ENCODE measurements at places on chromosomes 16 and 17.
A peak's percentile ranks its signal among the peaks of the same experiment; 100 is the strongest.

- DNase-seq, result no peak
Measured at GRCh38 chr16:57348327-57348726, 10.3 kb upstream of the CCL22 start.

DNA sequence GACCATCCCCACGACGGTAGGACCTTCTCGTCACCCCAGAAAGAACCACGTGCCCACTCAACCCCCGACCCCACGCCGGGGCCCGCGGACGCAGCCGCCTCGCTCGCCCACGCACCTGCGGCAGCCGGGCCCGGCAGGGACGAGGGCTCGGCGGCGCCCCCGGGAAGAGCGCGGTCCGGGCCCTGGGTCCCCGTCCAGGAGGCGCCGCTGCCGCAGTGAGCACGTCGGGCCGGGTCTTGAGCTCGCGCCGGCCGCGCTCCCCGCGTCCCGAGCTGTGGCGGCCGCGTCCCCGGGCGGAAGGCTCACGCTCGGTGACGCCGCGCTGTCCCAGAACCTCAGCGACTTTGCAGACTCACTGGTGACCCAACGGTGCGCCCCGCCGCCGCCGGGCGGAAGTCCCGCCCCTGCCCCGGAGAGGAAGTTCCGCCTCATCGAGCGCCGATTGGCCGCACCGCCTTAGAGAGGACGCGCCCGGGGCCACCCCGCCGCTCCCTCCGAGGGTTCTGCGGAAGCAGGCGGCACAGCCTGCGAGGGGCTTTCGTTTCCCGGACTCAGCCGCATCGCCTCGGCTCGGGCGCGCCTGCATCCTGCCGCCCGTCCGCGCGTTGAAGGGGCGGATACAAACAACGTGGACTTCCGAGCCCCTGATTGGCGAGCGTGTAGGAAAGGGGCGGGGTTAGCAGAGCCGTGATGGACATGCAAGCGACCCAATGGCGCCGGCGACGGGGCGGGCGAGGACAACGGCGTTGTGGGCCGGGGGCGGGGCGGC is 793 bp upstream of the RAB40C start:
- peak; percentile 96 for DNase-seq

GRCh38 chr16:68284847-68285246 is 20.5 kb downstream of the SLC7A6 start:
- DNase-seq, result no peak

GRCh38 chr17:1590029-1590746 is 27.6 kb upstream of the PITPNA start:
- DNase-seq, result no peak

- DNase-seq, result peak; percentile 81
Measured at GRCh38 chr17:27245230-27245696, 48.7 kb upstream of the WSB1 start.

DNA sequence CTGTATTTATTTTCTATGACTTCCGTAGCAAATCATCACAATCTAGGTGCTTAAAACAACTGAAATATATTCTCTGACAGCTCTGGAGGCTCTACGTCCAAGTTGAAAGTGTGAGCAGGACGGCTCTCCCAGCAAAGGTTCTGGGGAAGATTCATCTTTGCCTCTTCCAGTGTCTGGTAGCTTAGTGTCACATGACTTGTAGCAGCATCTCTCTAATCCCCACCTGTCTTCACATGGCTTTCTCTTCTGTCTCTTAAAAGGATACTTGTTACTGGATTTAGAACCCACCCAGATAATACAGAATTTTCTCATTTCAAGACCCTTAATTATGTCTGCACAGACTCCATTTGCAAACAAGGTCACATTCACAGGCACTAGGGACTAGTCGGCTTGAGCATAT is 687.7 kb upstream of the RBFOX1 start:
- DNase-seq, result no peak

DNA sequence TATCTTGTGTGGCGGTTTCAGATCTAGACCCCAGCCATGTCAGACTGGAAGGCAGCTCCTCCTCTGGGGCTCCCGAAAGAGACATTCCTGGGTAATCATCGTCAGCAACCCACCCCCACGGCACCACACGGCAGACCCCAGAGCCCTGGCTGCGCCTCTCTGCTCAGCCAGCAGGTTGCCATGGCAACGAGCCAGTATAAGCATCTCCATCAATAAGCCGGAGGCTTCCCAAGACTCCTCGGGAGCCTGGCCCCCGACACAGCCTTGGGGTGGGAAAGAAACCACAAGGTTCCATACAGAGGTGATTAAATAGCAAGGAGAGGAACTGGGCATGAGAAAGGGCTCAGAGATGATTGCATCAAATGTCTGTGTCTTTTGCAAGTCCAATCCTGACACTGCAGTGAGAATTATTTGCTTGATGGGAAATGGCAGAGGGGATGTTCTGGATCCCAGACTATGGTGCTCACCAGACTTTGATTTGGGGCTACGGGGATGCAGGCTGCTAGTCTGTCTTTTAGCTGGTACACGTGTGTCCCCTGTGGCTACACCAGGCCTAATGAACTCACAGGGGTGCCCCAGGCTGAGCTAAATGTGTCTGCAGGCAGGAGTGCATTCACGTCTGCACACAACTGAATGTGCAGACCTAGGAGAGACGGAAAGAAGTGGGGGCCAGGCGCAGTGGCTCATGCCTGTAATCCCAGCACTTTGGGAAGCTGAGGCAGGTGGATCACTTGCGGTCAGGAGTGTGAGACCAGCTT is 320.5 kb upstream of the TNRC6C start:
- DNase-seq, result peak; percentile 42

GRCh38 chr16:83744441-83744981 is 63.3 kb upstream of the HSBP1 start:
- DNase-seq, result no peak

DNA sequence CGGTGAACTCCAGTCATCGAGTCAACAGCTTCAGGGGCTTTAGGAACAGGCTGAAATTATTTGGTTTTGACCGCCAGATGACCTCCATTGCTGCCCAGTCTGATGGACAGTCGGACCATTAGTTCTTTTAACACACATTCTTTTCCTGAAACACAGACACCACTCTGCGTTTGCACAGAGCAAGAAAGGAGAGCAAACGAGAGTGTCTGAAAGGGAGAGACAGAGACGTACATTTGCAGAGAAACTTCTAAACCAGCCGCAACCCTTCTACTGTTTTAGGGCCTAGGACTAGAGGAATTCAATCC is 156.1 kb downstream of the SNX11 start:
- DNase-seq, result no peak

DNA sequence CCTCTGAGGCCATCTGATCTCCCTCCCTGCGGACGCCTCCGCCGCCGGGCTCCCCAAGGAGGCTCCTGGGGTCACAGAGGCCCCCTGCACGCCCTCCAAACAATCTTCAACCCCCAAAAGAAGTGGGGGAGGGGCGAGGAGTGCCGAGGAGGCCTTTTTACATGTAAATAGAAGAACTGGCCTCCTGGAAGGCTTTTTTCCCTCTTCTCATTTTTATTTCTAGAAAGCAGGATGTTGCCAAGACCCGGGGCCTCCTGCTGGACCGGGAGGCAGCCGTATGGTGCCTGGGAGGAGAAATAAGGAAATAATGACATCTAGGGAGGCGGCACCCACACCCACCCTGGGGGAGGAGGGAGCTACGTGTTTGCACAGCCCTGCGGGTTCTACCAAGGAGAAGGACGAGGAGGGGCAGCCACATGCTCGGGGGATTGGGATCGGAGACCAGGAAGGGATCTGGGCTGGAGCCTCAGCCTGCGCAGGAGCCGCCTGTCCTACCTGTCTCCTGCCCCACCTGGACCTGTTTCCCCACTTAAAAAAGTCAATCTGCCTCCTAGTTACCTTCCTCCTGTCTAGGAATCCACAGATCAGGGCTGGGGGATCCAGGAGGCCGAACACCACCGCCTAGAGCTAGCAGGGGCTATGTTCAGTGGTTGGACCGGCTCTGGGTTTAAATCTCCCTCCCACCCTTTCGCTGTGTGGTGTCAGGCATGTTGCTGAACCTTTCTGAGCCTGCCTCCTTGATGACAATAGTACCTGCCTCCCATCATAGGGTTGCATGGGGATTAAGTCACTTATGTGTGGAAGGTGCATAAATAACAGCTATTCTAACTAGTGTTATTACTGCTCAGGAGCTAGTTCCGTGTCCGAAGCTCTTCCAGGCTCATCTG is 175.7 kb upstream of the GSE1 start:
- DNase-seq, result no peak

DNA sequence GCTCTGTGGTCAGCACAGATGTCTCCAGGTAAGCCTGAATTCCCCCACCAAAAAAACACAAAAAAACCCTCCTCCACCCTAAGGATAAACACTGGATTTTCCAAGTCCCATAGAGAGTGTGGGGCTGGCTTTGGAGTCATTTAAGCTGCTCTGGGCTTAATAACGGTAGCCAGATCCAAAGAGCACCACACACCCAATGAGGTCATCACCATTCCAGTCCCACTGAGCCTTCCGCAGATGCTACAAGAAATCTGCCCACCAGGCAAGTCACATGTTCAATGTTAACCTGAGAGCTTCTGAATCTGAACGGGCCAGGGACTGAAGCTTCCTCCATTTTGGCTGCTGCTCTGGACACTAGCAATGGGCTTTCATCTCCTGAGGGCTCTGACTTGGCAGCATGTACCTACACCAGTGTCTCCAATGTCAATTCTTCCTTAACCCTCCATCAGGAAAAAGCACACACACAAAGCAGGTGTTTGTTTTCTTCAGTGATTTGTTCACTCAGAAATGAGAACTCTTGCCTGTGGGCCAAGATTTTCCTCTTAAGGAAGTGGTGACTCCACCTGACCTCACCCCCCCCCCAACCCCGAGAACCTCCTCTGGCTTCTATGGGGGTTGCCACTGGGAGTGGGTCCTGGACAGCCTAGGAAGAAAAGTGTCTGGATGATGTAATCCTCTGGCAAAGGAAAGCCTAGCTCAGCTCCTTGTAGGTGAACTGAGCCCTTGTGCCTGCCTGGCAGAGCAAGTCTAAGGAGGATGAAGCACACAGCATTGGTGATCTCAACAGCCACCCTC is 220.1 kb downstream of the FOXL1 start:
- no peak for DNase-seq

GRCh38 chr16:79752396-79752795 is 151.9 kb upstream of the MAF start:
- no peak for DNase-seq

DNA sequence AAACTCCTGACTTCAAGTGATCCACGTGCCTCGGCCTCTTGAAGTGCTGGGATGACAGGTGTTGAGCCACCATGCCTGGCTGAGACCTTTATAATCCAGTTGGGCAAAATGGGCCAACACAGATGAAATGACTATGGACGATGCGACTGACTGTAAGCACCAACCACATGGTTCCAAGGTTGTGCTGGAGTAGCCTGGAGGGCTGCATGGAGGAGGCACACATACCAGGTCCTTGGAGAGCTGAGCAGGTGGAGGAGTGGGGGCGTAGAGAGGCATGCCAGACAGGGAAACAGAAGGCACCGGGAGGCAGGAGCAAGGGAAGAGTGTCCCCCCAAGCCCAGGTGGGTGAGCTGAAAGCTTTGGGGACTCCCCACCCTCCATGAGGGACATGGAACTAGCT is 85.2 kb downstream of the ABR start:
- no peak for DNase-seq

- DNase-seq, result no peak
Measured at GRCh38 chr16:87474566-87474996, 18.2 kb downstream of the ZCCHC14 start.

DNA sequence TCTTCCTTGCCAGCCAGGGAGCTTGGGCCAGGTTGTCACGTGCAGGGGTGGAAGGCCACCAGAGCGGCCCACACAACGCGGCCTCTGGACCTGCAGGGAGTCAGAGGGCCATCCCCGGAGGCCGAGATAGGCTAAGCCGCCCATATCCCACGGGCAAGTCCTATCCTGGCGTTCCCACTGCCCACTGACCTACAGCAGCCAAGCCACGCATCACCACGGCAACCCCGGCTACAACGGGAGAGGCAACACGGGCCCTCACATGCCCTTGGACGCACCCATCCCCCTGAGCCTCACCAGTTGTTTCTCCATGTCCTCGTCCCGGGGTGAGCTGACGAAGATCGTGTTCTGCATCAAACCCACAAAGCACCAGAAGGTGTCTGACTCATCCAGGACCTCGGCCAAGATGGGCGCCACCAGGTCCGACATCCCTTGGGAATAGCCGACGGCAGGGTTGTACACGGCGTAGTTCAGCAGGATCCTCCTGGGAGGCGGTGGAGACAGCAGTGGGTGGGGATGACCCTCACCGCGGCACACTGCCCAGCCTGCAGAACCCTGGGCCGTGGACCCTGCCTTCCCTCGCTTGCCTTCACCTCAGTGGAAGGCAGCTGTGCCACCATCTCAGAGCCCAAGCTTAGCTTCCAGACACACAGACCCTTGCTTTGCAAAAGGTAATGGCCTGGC is 88.2 kb downstream of the TBC1D16 start:
- no peak for DNase-seq

DNA sequence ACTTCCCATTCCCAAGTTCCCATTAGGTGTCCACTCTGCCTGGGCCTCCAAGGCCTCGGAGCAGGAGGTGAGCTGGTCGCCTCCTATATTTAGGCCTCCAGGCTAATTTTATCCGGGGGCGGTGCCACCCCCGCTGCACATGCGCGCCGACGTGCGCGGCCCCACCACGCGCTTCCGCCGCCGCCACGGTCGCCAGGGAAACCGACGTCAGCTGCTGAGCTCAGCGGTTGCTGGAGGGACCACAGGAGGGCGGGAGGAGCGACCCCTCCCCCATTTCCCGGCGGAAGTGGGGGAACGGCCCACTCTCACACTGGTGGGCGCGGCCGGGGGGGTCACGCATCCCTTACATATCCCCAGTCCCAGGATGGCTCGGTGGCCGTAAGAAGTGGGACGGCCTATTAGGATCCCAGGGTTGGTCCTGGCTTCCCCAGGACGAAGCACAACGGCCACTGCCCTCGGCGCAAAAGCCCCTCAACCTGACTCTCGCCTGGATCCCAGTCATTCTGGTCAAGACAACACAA is 1.0 kb downstream of the PER1 start:
- DNase-seq, result peak; percentile 81

DNA sequence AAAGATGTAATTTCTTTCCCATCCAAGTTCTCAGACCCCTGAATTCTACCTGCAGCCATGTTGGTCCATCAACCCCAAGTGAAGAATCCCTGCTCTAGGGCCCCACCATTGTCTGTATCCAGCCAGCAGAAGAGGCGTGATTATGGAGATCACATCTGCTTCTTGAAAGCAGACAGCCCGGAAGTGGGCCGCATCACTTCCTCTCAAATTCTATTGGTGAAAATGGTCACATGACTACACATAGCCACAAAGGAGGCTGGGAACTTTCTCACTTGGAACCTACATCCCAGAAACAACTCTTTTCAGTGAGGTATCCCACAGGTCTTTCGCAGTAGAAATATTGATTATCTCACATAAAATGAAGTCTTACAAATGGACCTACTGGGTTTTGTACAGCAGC is 40.1 kb downstream of the IL4R start:
- no peak for DNase-seq

- DNase-seq, result no peak
Measured at GRCh38 chr16:76176153-76176552, 101.0 kb upstream of the CNTNAP4 start.

GRCh38 chr17:19753051-19753509 is 5.0 kb upstream of the ALDH3A1 start:
- DNase-seq, result no peak

DNA sequence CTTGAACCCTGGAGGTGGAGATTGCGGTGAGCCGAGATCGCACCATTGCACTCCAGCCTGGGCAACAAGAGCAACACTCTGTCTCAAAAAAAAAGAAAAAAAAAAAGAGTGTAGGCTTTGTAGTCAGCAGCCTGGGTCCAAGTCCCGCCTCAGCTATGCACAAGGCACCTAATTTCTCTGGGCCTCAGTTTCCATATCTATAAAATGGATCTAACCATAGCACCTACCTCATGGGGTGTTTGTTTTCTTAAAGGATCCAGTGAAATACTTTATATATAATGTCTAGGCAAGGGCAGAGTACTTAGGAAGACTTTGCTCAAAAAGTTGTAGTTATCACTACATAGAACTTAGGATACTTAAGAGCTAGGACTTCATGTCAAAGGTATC is 45.4 kb upstream of the NFAT5 start:
- no peak for DNase-seq
